Activated naive CD8-positive, alpha-beta T cell treated with anti-CD3 and anti-CD28 coated beads, Interleukin-2, amount 10 ng/mL, durations not matched to agents 7 days and 5 days (primary cell): ENCODE measurements at places on chromosomes 6 and 20. TPM values are rescaled to one million over a fixed set of nuclear protein-coding genes. Genes with fewer than 3 reads are reported as not detected.

The ITPA gene
- total RNA-seq = 44.3 TPM

The ANKRD66 gene
- total RNA-seq = not detected

The ETV7 gene
- total RNA-seq = 8.7 TPM

The AVP gene
- not detected for total RNA-seq

The CGAS gene
- total RNA-seq = 26.6 TPM

The TOX2 gene
- 0.26 TPM for total RNA-seq

DNA sequence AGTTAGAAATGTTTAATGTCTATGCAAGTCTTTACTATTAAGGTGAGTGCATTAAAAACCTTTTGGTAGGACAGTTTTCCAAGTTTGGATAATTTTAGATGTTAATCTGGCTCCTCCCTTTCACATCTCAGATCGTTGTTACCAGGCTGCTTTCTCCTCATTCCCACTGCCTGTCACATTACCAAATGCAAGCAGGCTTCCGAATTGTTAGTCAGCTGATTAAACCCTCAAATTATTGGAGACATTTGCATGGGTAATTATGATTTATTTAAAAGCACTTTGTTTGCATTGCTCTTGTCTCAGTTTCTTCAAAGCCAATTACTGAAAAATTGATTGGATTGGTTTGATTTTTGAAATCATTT is 816.5 kb downstream of the KIF16B start:
- H3K4me1 ChIP-seq = no peaks in the 10 kb centered on the region
- DNase-seq = no peak
- no peak overlapping the region for H3K4me3 ChIP-seq
- no peaks in the 10 kb centered on the region for H3K36me3 ChIP-seq
- no peaks in the 10 kb centered on the region for H3K27me3 ChIP-seq

- no peaks in the 10 kb centered on the region for H3K4me1 ChIP-seq
- no peaks in the 10 kb centered on the region for H3K27me3 ChIP-seq
- H3K4me3 ChIP-seq = no peak overlapping the region
- H3K36me3 ChIP-seq = no peaks in the 10 kb centered on the region
- no peak overlapping the region for H3K27ac ChIP-seq
These were observed 114.0 kb upstream of the FLRT3 start for GRCh38 chr20:14451458-14451857.

DNA sequence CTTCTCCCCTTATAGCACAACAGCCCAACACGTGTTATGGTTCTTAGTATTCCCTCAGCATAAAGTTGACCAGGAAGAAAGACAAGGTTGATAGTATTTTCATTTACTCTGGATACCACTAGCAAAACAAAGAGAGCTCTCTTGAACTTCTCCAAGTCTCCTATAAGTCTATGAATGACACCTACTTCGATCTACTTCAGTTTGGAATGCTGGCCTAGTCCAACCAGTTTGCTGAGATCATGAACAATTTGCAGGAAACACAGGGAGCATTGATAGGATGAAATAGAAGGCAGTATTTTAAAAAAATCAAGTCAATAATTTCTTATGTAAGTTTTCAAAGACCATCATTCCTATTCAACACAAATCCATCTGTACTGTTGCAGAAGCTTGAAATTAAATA is 93.6 kb downstream of the GJA10 start:
- peaks cover 55% of the 10 kb centered on the region for H3K4me1 ChIP-seq
- no peak for DNase-seq
- peak overlapping the region; percentile 8 for H3K27ac ChIP-seq
- H3K27me3 ChIP-seq = no peaks in the 10 kb centered on the region
- no peak overlapping the region for H3K4me3 ChIP-seq
- H3K36me3 ChIP-seq = peaks cover 44% of the 10 kb centered on the region

GRCh38 chr20:34798871-34799270 is 26.6 kb downstream of the NCOA6 start:
- DNase-seq = no peak
- peaks cover 8% of the 10 kb centered on the region for H3K36me3 ChIP-seq
- no peak overlapping the region for H3K27ac ChIP-seq

DNA sequence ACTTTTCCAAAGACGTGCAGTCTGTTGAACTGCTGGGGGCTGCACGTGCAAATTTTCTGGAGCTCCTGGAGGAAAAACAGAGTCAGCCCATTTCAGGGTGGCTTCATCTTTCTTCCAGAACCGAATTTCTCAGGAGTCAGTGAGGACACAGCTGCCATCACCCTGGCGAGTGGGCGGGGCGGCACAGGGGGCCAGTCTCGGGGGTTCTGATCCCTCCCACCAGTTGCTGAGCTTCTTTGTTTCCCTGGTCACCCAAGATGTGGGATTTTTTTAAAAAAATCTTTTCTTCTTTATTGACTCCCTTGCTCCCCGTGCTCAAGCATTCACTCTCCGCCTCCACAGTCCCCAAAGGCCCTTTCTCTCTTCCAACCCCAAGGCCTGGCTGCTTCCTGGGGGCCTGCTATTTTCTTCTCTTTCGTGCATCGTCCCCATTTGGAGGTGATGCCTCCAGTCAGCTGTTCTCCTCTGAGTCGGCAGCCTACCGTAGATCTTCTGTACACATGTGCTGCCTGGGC is 8.9 kb downstream of the C6orf118 start:
- DNase-seq = no peak
- no peaks in the 10 kb centered on the region for H3K36me3 ChIP-seq
- H3K27ac ChIP-seq = no peak overlapping the region

DNA sequence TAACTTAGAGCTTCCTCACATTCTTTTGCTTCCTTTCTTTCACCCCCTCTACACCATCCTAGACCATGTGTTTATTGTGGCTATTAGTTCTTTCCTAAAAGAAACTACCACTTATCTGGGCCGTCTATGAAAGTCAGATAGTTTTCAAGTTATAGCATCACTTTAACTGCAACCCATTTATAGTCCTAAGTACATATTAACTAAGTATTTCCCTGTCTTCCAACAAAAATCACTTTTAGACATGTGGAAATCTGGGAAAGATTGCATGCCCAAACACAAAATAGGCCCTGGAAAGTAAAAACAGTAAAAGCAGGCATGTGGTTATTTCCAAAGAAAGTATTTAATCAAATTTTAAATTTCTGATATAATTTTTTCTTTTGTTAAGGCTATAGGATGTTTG is 5.5 kb downstream of the MYLIP start:
- peaks cover 24% of the 10 kb centered on the region for H3K36me3 ChIP-seq
- no peaks in the 10 kb centered on the region for H3K27me3 ChIP-seq
- H3K4me3 ChIP-seq = peak overlapping the region; percentile 9

DNA sequence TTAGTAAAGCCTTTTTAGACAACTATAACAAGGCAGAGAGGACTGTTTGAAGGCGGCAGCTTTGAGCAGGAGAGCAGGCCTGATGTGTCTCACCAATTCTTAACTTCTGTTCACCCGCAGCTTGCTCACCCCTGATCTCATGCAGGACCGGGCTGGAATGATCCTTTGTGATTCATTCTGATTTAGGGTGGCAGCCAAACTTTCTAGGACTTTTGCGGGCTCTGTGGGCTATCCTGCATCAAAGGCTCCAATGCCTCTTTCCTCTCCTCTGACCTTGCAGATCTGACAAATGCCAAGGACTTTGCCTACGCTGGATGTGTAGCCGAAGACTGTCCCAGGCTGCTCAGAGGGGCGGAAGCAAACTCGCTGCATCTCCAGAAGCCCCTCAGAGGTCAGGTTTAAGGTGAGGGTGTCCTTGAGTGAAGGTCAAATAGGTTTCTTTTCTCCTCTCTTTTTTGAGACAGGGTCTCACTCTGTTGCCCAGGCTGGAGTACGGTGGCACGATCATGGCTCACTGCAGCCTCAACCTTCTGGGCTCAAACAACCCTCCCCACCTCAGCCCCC is 72.3 kb downstream of the VEGFA start:
- no peak overlapping the region for H3K27ac ChIP-seq
- H3K36me3 ChIP-seq = no peaks in the 10 kb centered on the region
- no peak for DNase-seq
- H3K4me1 ChIP-seq = no peaks in the 10 kb centered on the region

DNA sequence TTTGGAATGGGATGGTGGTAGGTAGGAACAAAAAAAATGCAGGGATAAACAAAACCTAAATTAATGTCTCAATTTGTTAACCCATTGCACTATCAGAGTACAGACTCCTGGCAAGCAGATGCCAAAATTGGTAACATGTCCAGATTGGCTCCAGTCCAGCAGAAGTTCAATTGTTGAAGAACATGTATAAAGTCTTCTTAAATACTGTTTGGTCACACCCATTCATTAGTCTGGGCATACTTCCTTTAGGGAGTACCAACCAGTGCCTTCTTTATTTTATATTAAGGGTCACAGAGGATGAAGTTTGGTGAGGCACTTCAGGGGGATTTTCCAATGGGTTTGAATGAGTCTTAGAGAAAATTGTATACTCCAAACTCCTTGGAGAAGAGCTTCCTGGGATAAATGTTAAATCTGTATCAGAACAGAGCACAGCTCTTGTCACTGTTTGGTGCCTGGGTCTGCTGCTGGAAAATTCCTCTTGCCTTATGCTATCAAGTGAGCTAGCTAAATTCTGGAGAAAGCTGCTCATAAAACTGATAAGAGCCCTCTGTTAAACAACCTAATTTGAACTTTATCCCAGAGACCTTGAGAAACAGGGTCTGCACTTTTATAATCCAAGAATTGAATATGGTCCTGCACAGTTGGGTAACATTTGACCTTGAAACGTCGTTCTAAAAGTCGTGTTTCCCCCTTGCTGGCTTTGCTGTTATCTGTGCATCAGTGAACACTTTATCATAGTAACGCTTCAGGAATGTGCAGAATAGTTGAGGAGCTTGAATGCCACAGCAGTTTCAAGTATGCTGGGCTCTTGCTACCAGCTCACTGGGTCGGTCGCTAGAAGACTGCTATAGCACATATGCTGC is 334.1 kb upstream of the CITED2 start:
- no peak overlapping the region for H3K27ac ChIP-seq
- no peak for DNase-seq
- H3K36me3 ChIP-seq = no peaks in the 10 kb centered on the region
- H3K4me1 ChIP-seq = no peaks in the 10 kb centered on the region
- H3K27me3 ChIP-seq = peaks cover 4% of the 10 kb centered on the region

DNA sequence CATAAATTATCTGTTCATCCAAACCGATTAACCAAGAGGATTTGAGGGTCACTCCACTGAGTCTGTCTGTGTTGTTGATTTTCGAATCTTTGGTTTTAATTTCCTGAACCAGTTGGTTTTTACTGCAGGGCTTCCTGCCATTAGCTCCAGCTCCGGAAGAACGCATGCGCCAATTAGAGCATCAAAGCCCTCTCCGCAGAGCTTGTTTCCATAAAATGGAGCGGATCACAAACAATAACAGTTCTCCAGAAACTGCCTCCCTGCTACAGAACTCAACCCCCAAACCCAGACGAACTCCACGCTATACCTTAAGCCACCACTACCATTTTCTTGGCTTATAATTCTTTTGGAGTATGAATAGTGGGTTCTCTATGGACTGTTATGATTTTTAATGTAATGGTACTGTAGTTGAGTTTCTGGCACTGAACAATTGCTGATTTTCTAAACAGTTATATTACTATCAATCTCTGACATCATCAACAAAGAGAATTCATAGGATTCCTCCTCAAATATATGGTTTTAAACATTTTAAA is 13.8 kb downstream of the TFAP2A start:
- no peak overlapping the region for H3K27ac ChIP-seq
- H3K36me3 ChIP-seq = peaks cover 2% of the 10 kb centered on the region
- peaks cover 64% of the 10 kb centered on the region for H3K27me3 ChIP-seq

DNA sequence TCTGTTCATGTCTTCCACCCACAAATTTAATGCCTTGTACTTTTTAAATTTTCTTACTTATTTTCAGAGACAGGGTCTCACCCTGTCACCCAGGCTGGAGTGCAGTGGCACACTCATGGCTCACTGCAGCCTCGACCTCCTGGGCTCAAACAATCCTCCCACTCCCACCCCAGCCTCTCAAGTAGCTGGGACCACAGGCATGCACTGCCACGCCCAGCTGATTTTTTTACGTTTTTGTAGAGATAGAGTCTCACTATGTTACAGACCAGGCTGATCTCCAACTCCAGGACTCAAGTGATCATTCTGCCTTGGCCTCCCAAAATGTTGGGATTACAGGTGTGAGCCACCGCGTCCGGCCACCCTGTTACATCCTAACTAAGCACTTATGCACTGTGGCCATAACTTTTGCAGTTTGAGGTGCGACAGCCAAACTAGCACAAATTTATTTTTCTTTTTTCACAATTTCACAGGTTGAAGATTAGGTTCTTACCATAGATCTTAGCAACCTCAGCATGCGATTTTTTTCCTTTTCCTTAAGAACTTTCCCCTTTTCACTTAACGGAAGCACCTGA is 92.1 kb downstream of the EPB41L2 start:
- H3K36me3 ChIP-seq = peaks cover 3% of the 10 kb centered on the region
- no peaks in the 10 kb centered on the region for H3K27me3 ChIP-seq
- H3K4me3 ChIP-seq = no peak overlapping the region

- no peaks in the 10 kb centered on the region for H3K36me3 ChIP-seq
- no peak overlapping the region for H3K4me3 ChIP-seq
- no peaks in the 10 kb centered on the region for H3K27me3 ChIP-seq
- no peak for DNase-seq
- H3K27ac ChIP-seq = no peak overlapping the region
These were observed 648.4 kb upstream of the MARCKS start for GRCh38 chr6:113208726-113209125.

GRCh38 chr6:41724228-41724580 is 11.2 kb downstream of the TFEB start:
- H3K4me3 ChIP-seq = no peak overlapping the region
- no peak overlapping the region for H3K27ac ChIP-seq
- H3K27me3 ChIP-seq = no peaks in the 10 kb centered on the region
- no peaks in the 10 kb centered on the region for H3K36me3 ChIP-seq
- peaks cover 22% of the 10 kb centered on the region for H3K4me1 ChIP-seq

DNA sequence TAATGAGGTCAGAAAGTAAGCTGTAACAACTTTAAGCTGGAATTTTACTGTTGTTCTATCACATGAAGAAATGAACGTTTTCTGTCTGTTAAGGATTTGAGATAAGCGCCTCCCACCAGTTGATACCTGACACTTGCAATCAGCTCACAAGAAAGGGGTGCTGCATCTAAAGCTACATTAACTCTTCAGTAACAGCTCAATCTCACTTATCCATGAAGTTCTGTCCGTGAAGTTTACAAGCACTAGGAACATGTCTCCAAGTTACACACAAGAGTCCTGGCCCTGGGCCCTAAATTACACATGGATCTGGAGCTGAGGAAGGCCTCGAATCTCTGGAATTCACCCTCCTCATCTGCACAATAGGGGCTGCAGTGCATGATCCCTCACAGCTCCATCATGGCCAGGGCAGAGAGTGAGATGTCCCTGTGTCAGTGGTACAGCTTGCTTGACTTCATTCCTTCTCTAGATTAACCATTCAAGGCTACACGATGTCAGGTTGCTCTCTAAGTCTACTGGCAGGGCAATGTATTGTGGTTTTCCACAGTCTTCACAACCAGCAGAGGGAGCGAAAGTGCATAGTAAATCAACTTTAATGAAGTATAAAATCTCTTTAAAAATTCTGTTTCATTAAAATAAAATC is 182.4 kb upstream of the MCHR2 start:
- no peaks in the 10 kb centered on the region for H3K4me1 ChIP-seq
- no peak overlapping the region for H3K27ac ChIP-seq

- H3K4me3 ChIP-seq = peak overlapping the region; percentile 88
- DNase-seq = peak; percentile 81
- no peaks in the 10 kb centered on the region for H3K27me3 ChIP-seq
- peaks cover 8% of the 10 kb centered on the region for H3K36me3 ChIP-seq
- peaks cover 14% of the 10 kb centered on the region for H3K4me1 ChIP-seq
These were observed 630 bp downstream of the LIME1 start for GRCh38 chr20:63736893-63737694.

- no peaks in the 10 kb centered on the region for H3K4me1 ChIP-seq
- no peak for DNase-seq
- H3K27me3 ChIP-seq = no peaks in the 10 kb centered on the region
These were observed 53.3 kb upstream of the TMEM181 start for GRCh38 chr6:158506601-158507000.
